ENCODE measurements at places on chromosomes 4 and X.

DNA sequence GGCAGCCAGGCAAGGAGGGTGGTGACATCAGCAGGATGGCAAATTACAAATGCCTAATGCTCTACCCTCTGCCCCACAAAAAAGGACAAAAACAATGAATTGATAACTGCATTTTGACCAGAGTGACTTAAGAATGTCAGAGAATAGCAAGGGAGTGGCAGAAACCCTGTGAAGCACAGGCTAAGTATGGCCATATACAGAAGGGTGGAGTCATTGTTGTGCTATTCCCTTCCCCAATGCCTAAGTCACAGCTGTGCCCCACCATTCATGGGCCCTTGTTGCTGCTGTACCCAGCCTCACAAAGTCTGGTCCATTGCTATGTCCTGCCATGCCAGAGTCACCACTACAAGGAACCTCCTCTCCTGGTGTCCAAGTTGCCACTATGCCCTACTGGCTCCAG lies 123.1 kb downstream of the NEK1 start:
- DNase-seq, result no peak

GRCh38 chr4:118307643-118308042 lies 45.2 kb downstream of the PRSS12 start:
- DNase-seq, result no peak

- DNase-seq, result no peak
Observed at GRCh38 chr4:140789759-140790158, 33.6 kb upstream of the TBC1D9 start.

DNA sequence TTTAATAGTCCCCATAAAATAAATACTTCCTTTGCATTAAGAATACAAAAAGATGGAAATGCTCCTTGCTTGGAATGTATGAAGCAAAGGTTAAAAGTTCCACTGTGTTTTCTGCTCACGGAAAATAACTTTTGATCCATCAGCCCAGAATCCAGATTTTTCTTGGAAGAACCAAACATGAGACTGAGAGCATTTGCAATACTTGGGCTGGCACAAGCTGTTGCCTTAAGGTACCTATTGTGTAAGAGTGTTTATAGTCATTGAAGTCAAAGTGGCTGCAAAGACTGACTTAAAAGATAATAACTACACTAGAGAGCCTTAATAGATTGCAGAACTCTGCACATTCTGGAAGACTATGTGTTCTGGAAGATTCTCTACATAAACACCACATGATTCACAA lies 281.4 kb downstream of the RAB28 start:
- no peak for DNase-seq
